ENCODE measurements at places on chromosomes 4 and X.

DNA sequence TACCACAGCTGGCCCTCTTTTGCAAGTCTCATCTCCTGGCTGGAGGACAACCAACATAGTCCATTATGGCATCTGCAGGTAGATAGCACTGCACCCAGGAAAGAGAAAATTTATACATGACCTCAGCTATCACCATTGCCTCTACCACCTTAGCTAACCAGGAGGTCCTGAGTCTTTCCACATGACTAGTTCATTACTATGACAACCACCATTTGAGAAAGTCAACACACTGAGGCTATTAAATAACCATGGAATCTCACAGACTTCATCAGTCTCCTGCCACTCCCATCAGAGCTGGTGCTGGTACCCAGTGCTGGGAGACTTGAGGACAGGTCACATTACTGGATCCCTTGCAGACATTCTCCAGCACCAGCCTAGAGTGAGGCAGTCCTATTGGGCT, 285.9 kb downstream of the GBA3 start:
- DNase-seq, result no peak

DNA sequence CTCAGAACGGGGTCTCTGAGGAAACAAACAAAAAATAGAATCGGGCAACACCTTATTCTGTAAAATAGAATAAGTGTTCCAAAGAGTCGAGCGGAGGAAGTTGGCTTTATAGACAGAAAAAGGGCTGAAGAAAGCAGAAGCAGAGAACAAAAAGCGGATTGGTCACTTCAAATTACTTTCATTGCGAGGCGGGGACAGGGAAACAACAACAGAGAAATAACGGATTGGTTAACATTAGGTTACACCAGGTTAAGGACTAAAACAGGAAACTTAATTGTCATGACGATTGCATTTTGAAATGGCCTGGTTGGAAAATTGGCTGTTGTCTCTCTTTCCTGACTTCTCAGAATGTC, 433 bp upstream of the COQ2 start:
- no peak for DNase-seq

GRCh38 chrX:773292-774025, 142.9 kb downstream of the SHOX start:
- no peak for DNase-seq

DNA sequence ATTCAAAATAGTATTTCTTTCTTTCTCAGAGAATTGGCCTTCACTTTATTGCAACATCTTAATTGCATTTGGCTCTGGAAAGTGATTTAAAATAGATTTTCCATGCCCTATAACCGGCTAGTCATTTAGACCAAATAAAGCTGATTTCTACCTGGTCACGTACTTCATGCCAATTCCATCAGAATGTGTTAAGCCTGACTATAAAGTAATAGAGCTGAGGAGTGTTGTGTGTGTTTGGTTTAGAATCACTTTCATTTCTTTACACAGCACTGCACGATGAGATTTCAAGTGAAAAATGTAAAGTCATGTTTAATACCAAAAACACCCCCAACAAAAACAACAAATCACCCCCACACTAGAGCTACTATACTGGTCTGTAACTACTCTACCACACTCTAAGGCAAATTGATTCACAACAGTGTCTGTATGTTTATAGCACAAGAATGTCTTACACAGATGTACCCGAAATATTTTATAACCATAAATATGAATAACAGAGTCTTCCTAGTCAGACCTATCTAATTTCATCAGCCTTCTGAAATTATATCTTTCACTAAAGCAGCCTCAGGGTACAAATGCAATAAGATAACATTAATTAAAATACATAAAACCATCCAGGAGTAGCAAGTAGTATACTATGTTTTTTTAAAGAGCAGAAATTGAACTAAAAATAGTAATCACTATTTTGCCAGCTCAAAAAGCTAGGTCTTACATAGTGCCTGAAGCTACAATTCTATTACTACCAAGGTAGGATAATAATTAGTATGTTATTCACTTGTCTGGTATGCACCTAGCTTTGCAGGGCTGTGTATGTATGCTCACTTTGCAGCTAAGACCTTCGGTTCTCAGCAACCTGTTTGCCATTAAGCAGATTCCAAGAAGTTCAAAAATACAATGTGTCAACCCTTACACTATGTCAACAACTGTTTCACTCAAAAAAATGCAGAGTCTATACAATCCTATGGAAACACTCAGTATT, 28.4 kb downstream of the APBB2 start:
- DNase-seq, result no peak

GRCh38 chr4:183158062-183158461, 59.0 kb downstream of the WWC2 start:
- DNase-seq, result no peak

- no peak for DNase-seq
Measured at GRCh38 chr4:71460371-71460770, 121.6 kb downstream of the SLC4A4 start.

DNA sequence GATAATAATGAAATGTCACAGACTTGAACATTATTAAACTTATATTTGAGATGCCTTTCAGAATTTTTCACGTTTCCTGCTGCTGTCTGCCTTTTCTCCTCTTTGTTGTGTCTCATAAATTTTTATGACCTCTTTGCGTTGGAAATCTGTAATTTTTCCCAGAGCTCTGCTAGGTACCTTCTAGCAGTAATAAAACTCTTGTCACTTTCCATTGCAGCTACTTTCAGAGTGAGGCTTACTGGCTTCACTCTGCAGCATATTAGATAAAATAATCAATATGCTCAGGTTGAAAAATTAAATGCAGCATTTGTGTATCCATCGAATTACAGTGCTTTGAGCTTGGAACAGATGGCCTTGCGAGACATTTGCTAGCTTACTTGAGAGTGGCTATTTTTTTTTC, 689.0 kb downstream of the GRID2 start:
- DNase-seq, result no peak

GRCh38 chr4:99219479-99219878, 433 bp upstream of the ADH6 start:
- DNase-seq, result no peak

DNA sequence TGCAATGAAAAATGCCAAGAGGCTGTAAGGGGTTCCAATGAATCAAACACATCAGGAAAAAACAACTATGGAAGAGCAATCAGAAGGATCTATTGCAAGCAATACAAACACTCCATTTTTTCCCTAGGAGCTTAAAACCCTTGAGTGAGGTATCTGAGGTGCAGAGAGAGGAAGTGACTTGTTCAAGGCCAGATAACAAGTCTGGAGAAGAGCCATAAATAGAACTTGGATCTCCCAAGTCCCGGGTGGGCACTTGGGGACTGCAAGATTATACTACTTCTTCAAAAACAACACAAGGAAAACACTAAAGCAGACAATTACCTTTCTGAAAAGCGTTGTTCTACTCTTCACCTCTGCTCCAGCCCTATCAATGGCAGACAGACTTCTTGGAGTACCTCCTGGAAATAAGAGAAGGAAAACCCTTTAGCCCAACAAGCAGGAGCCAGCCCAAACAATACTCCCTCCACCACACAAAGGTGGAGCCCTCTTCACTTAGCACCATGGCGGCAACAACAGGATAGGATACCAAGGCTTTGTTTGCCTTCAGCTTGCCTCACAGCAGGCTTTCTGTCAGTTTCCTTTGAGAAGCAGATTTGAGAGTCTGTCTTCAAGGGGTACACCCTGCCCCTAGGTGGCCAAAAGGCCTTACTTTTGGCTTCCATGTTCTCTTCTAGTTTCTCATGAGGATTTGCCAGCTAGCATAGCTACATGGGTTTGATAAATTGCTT, 26.0 kb downstream of the AIFM1 start:
- DNase-seq, result no peak

GRCh38 chr4:47915378-47915777, 995 bp upstream of the NFXL1 start:
- DNase-seq, result no peak

- DNase-seq, result no peak
Measured at GRCh38 chr4:31134720-31135119, 414.6 kb downstream of the PCDH7 start.

DNA sequence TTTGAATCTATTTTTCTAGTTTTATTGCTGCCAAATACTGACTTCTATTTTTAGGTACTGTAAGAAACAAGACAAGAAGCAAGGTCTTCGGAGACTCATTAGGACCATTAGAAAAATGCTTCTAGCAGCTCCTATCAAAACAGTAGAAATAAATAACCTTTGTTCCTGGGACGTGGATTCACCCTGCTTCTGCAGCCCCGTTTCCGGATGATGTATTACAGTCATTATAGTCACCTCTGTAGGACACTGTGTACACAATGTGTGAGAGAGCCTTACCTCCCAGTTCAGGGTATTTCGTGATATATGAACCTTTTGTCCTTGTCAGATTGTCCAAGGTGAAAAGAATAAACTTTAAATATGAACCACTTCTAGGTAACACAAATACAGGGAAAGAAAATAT, 484.0 kb upstream of the TECRL start:
- no peak for DNase-seq

- DNase-seq, result no peak
Measured at GRCh38 chr4:158624889-158625478, 46.7 kb downstream of the C4orf46 start.

DNA sequence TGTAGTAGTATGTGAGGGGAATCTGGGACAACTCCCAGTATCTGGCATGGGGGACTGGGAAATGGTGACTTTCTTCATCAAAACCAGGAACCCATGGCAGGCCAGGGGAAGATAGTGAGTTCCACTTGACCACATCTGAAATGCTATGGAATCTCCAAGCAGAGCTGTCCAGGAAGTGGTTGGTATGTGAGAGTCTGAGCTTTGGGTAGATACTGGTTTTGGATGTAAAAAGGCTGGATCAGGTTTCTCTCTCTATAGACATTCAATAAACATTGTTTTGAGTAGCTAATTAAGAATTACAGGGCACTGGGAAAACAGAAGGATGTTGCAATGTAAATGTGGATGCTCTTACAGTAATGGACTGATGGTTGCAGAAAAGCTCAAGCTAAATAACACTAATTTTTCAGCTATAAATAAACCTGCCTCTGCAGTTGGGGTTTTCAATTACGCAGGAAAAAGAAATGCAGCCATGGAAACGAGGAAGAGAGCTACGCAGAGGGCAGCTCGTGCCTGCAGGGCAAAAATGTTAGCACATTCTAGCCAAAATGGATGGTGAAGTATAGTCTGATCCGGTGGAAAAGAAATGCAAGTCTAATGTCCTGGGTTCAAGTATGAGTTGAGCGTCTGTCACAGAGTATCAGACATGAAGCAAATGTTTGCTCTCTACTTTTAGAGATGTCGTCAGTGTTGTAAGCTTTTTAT, 13.4 kb upstream of the CHRNA9 start:
- DNase-seq, result no peak

DNA sequence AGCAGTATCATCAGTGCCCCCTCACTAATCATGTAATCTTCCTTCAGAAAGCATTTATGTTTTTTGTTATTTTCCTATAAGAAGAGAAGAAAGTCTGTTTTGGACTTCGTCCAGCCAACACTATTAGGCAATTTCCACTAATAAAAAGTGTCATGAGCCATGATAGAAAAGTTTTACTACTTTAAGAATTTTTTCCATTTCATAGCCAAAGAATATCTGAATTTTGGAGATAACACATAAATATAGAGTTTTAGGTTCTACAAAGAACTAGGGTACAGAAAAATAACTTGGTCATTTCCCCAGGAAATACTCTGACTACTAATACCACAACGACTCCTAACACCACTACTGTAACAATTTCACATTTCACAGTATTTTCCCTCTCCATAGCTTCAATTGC, 41.8 kb upstream of the VEGFC start:
- DNase-seq, result no peak

DNA sequence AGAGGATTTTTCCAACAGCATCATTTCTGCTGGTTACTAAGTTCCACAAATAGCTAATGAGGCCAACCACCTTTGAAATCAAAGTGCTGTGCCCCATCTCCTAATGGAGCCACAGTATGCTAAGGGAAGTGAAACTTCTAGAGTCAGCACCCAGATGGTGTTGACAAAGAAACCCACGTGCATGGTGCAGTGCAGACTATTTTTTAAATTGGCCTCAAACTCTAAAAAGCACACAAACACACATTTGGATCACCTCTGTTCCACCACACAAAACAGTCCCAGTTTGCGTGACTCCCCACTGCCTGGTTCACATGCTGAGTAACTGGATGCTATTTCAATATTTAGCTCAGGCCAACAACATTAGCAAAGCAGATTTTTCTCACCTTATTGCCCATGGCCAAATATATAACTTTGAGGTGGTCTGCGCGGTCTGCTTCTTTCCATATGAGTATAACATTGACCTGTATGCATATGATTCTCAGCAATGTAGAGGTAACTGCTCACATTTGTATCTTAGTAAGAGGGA, 69.9 kb downstream of the AMELX start:
- DNase-seq, result no peak

DNA sequence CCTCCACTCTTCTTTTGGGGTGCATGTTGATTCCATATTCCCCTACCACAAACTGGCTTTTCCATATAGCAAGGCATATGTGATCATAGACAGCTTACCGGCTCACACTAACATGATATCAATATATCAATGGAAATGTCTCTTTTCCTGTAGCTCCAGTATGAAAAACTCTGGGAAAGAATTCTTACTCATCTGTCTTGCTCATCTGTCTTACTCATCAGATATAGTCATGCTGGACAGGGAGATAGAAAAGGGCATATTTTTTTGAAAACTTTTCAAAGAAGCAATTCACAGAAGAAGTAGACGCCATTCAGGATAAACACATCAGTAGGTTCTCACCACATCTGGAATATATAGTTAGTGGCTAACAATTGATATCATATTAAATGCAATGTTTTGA, 794.7 kb downstream of the RAB28 start:
- no peak for DNase-seq

DNA sequence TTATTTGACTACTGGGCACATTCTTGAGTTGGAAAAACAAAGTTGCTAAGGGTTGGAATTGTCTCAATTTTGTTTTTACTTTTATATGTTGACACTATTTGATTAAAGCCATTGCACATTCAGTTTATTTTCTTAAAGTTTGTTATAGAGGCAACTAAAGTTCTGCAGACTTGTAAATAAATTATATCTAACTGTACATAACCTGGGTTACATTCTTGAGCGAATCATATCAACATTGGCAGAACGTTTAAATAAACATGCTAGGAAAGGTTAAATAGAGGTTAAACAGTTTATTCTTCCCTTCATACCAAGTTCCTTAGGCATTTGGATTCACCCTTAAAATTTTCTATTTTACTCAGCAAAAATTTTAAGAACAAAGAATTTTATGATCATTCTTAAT, 74.5 kb downstream of the UCHL1 start:
- DNase-seq, result no peak

GRCh38 chr4:151215295-151215694, 61.7 kb upstream of the PRSS48 start:
- DNase-seq, result no peak

GRCh38 chr4:124862261-124862660, 149.7 kb upstream of the ANKRD50 start:
- no peak for DNase-seq

DNA sequence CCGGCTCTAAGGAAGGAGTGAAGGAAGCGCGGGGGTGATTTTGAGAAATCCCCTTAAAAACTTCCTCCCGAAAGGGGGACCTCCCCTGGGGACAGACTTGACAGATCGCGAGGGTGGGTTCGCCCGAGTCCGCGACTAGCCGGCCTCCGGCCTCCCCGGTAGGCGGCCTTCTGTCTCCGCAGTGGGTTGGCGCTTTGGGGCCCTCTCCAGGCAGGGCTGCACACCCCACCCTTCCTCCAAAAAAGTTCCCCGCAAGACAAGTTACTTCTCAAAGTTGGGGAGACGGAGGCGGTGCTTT, 24.8 kb downstream of the HOPX start:
- peak; percentile 35 for DNase-seq

GRCh38 chrX:19593690-19594089, 78.4 kb upstream of the MAP3K15 start:
- DNase-seq, result no peak

GRCh38 chrX:16160729-16161128, 6.6 kb upstream of the MAGEB17 start:
- DNase-seq, result no peak

Measured in occipital lobe (tissue), 3 donors.